Naive B cell (primary cell): ENCODE measurements at places on chromosomes 11 and 22. TPM values are rescaled to one million over a fixed set of nuclear protein-coding genes. Genes with fewer than 3 reads are reported as not detected.

- H3K4me3 ChIP-seq = peak overlapping the region; percentile 99
- peak overlapping the region; percentile 91 for H3K27ac ChIP-seq
- no peak for DNase-seq
- H3K27me3 ChIP-seq = no peaks in the 10 kb centered on the region
- H3K36me3 ChIP-seq = no peaks in the 10 kb centered on the region
- peaks cover 41% of the 10 kb centered on the region for H3K4me1 ChIP-seq
These were observed 737 bp downstream of the PPP2R1B start for GRCh38 chr11:111765320-111765983.

GRCh38 chr11:120446802-120447201 is 64.7 kb upstream of the GRIK4 start:
- H3K4me1 ChIP-seq = no peaks in the 10 kb centered on the region
- DNase-seq = no peak
- H3K27me3 ChIP-seq = no peaks in the 10 kb centered on the region
- no peak overlapping the region for H3K27ac ChIP-seq
- H3K36me3 ChIP-seq = peaks cover 49% of the 10 kb centered on the region

DNA sequence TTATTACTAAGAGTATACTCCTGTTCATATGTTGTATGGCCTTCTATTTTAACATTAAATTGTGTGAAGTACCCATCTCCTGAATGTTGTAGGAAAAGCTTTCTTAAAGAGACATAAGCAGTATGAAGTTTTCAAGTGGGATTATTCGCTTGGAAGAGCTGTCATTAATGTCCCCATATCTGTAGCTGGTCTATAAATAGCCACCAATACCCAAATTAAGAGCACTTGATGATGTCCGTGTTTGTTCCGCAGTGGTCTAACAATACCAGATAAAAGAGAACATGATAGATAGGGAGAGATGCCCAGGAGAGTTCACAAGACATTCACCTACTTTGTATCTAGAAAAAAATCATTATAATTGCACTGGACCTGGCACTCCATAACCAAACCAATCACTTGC is 527.6 kb downstream of the DLG2 start:
- peak overlapping the region; percentile 7 for H3K27ac ChIP-seq
- no peaks in the 10 kb centered on the region for H3K27me3 ChIP-seq
- H3K4me3 ChIP-seq = no peak overlapping the region
- no peak for DNase-seq
- H3K36me3 ChIP-seq = no peaks in the 10 kb centered on the region

DNA sequence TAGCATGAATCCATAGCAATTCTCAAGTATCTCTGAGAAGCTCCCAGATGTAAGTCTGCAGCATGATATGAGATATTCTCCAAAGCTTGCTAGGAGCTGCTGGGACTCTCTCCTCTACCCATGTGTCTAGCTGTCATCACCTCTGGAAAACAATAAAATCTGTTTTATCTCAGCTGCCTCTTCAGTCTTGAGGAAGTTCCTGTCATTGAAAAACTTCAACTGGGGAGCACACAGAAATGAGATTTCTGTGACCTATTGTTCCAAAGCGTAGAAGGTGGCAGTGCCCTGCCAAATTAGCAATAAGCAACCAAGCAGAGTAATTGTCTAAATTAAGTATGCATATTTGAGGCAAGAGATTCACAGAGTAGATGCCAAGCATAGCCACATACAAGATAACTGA is 1380.6 kb upstream of the RAG2 start:
- no peak overlapping the region for H3K4me3 ChIP-seq
- no peak for DNase-seq
- H3K27me3 ChIP-seq = no peaks in the 10 kb centered on the region

GRCh38 chr11:61880454-61880853 is 10.9 kb downstream of the FADS3 start:
- no peaks in the 10 kb centered on the region for H3K27me3 ChIP-seq
- no peaks in the 10 kb centered on the region for H3K36me3 ChIP-seq
- peak overlapping the region; percentile 68 for H3K4me3 ChIP-seq
- H3K27ac ChIP-seq = peak overlapping the region; percentile 95
- H3K4me1 ChIP-seq = peaks cover 64% of the 10 kb centered on the region
- peak; percentile 68 for DNase-seq

DNA sequence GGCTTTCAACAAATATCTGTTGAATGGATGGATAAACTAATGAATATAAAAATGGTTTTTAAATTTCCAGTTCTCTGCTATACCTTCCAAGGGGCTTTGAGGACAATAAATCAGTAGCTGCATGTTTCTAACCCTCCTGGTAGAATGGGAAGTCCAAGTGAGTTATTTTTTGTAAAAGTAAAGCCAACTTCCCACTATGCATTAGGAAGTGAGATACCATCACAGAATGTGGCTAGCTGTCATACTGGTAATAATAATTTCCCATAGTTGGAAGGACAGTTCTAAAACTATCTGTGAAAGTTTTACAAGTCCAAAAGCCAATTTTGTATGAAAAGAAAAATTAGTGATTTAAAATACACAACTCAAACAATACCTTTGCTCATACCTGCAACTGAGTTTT is 50.0 kb downstream of the TMEM123 start:
- H3K4me3 ChIP-seq = no peak overlapping the region
- DNase-seq = no peak
- H3K36me3 ChIP-seq = peaks cover 11% of the 10 kb centered on the region
- H3K4me1 ChIP-seq = peaks cover 39% of the 10 kb centered on the region
- no peaks in the 10 kb centered on the region for H3K27me3 ChIP-seq

DNA sequence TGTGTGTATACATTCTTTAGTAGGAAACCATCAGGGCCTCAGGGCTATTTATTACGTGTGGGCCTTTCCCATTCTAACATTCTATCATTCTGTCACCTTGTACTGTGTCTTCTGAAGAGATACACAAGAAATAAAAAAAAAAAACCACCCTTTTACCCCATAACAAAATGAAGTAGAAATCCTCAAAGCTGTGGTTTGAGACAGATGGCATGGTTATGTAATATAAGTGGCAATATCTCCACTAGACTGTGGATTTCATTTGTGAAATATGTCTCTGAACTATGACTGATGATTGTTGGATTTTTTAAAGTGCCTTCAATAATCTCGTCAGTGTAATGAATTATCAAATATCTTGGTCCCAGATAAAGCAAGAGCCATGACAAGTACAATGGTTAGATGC is 150.0 kb upstream of the BLID start:
- DNase-seq = no peak
- H3K4me3 ChIP-seq = no peak overlapping the region
- H3K4me1 ChIP-seq = no peaks in the 10 kb centered on the region
- H3K27ac ChIP-seq = no peak overlapping the region
- peaks cover 9% of the 10 kb centered on the region for H3K27me3 ChIP-seq

- no peak overlapping the region for H3K4me3 ChIP-seq
- no peak for DNase-seq
- H3K27ac ChIP-seq = no peak overlapping the region
- no peaks in the 10 kb centered on the region for H3K27me3 ChIP-seq
These were observed 164.4 kb upstream of the DDI1 start for GRCh38 chr11:103871923-103872551.

DNA sequence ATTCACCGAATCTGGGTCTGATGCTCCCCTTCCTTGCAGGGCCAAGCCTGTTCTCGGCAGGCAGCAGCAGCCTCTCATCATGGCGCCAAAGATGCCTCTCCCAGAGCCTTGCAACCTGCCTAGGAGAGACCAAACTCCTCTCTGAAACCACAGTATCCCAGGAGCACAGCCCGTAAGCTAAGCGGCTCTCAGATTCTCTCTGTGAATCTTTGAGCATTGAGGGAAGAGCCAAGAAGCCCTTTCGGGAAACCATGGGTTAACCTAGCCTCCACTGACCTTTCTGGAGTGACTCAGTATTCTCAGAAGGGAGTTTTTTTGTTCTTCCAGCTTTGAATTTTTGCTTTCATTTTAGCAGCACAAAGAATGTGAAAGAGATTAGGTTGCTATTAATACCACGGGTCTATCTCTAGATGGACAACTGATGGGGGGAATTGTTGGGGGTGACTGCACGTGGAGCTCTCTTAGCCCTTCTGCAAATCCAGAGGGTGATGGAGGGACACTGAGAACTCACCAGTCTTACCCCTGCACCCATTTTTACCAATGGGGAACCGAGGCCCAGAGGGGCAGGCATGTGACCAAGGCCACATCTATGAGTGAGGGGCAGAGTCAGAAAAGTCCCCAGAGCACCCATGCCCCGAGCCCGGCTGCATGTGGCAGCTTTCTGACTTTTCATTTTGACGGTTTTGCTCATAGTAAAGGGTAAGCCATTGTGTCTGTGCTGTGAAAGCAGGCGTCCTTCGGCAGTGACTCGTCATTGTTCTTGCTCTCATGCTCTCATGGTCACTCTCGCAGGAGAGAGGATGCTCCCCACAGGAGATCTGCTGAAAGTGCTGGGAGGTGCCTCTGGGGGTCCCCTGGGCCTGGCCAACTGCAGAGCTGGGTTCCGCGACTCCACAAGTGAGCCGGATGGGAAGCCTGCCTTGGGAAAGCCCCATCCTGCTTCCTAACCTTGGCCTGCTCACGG is 36.0 kb downstream of the IRAG1 start:
- H3K27ac ChIP-seq = no peak overlapping the region
- peaks cover 68% of the 10 kb centered on the region for H3K4me1 ChIP-seq
- H3K27me3 ChIP-seq = no peaks in the 10 kb centered on the region
- H3K4me3 ChIP-seq = no peak overlapping the region
- no peak for DNase-seq

- DNase-seq = no peak
- no peak overlapping the region for H3K27ac ChIP-seq
- H3K27me3 ChIP-seq = no peaks in the 10 kb centered on the region
- H3K4me1 ChIP-seq = peaks cover 24% of the 10 kb centered on the region
- peaks cover 24% of the 10 kb centered on the region for H3K36me3 ChIP-seq
- no peak overlapping the region for H3K4me3 ChIP-seq
These were observed 8.0 kb downstream of the RTCB start for GRCh38 chr22:32404021-32404420.

DNA sequence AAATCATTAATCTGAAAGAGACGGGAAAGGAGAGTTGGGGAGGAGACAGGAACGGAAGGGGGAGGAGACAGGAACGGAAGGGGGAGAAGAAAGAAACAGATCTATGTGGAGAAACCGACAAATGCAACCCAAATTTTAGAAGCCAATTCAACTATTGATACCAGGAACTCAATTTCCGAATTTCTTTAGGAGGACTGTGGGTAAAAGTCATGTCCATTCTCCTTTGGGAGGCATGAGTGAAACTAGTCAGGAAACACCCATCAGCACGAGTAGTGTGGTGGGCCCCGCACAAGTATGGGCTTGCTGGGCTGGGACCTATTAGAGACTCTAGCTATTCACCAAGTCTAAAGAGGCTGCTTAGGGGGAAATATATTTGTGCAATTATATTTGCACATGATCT is 18.1 kb downstream of the ANO3 start:
- H3K27me3 ChIP-seq = no peaks in the 10 kb centered on the region
- H3K27ac ChIP-seq = no peak overlapping the region
- DNase-seq = no peak
- no peaks in the 10 kb centered on the region for H3K4me1 ChIP-seq
- no peak overlapping the region for H3K4me3 ChIP-seq

GRCh38 chr11:7281809-7282208 is 30.1 kb downstream of the SYT9 start:
- no peak for DNase-seq
- H3K4me1 ChIP-seq = no peaks in the 10 kb centered on the region
- H3K27me3 ChIP-seq = peaks cover 28% of the 10 kb centered on the region

GRCh38 chr11:27699926-27700350 is 317 bp downstream of the BDNF start:
- peaks cover 30% of the 10 kb centered on the region for H3K4me1 ChIP-seq
- no peaks in the 10 kb centered on the region for H3K36me3 ChIP-seq
- peaks cover 58% of the 10 kb centered on the region for H3K27me3 ChIP-seq
- peak overlapping the region; percentile 80 for H3K4me3 ChIP-seq
- DNase-seq = no peak

- H3K4me1 ChIP-seq = no peaks in the 10 kb centered on the region
- no peak overlapping the region for H3K27ac ChIP-seq
- peaks cover 23% of the 10 kb centered on the region for H3K27me3 ChIP-seq
These were observed 322.1 kb downstream of the BLID start for GRCh38 chr11:121793916-121794315.

- no peaks in the 10 kb centered on the region for H3K4me1 ChIP-seq
- no peak for DNase-seq
- H3K4me3 ChIP-seq = no peak overlapping the region
- H3K27me3 ChIP-seq = no peaks in the 10 kb centered on the region
These were observed 867.2 kb upstream of the RAG2 start for GRCh38 chr11:37465221-37465620.

DNA sequence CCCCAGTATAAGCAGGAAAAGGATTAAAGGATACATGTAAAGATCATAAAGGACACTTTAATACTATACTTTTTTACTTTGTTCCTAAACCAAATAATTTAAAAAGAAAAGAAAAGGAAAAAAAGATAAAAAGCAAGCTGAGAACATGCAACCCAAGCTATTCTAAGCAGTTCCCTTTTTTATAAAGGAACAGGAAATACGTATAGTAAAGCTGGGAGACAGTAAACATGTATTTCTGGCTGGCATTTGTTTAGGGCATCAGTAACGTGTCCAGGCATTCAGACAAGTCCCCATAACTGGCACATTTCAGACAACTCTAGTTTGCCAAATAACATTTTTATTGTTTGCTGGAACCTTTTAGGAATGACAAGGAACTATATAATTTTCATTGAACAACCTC is 24.9 kb downstream of the BCO2 start:
- H3K27ac ChIP-seq = no peak overlapping the region
- H3K27me3 ChIP-seq = no peaks in the 10 kb centered on the region
- H3K4me1 ChIP-seq = no peaks in the 10 kb centered on the region
- no peak for DNase-seq

- H3K27ac ChIP-seq = no peak overlapping the region
- H3K27me3 ChIP-seq = no peaks in the 10 kb centered on the region
- H3K36me3 ChIP-seq = peaks cover 16% of the 10 kb centered on the region
- no peak for DNase-seq
- H3K4me3 ChIP-seq = no peak overlapping the region
- H3K4me1 ChIP-seq = peaks cover 35% of the 10 kb centered on the region
These were observed 54.1 kb downstream of the MAML2 start for GRCh38 chr11:96288915-96289314.

GRCh38 chr11:125679397-125679796 is 1.2 kb downstream of the ACRV1 start:
- H3K36me3 ChIP-seq = no peaks in the 10 kb centered on the region
- no peaks in the 10 kb centered on the region for H3K27me3 ChIP-seq
- no peak overlapping the region for H3K27ac ChIP-seq
- no peak overlapping the region for H3K4me3 ChIP-seq

- no peaks in the 10 kb centered on the region for H3K4me1 ChIP-seq
- H3K27ac ChIP-seq = no peak overlapping the region
- no peak overlapping the region for H3K4me3 ChIP-seq
- peaks cover 58% of the 10 kb centered on the region for H3K27me3 ChIP-seq
These were observed 9.7 kb downstream of the USP2 start for GRCh38 chr11:119371778-119372182.

- peaks cover 20% of the 10 kb centered on the region for H3K4me1 ChIP-seq
- peak overlapping the region; percentile 74 for H3K4me3 ChIP-seq
- H3K27me3 ChIP-seq = peaks cover 54% of the 10 kb centered on the region
- peak; percentile 71 for DNase-seq
- peaks cover 13% of the 10 kb centered on the region for H3K36me3 ChIP-seq
These were observed 579 bp upstream of the RASD2 start for GRCh38 chr22:35539910-35540594.

GRCh38 chr11:1151366-1152315 is 6.1 kb upstream of the MUC5AC start:
- no peak overlapping the region for H3K27ac ChIP-seq
- H3K4me1 ChIP-seq = no peaks in the 10 kb centered on the region
- no peak for DNase-seq
- peaks cover 13% of the 10 kb centered on the region for H3K27me3 ChIP-seq
- no peak overlapping the region for H3K4me3 ChIP-seq

SUSD2 gene
- not detected for polyA plus RNA-seq

H19 gene
- not detected for polyA plus RNA-seq

MTCH2 gene
- 67.3 TPM for polyA plus RNA-seq

TMPRSS13 gene
- not detected for polyA plus RNA-seq

CD3G gene
- polyA plus RNA-seq = 0.09 TPM

SULT4A1 gene
- polyA plus RNA-seq = not detected

WNT7B gene
- not detected for polyA plus RNA-seq

FOLR2 gene
- polyA plus RNA-seq = 0.70 TPM

MICAL3 gene
- polyA plus RNA-seq = 11.7 TPM

SLC6A5 gene
- not detected for polyA plus RNA-seq
